ENCODE measurements at places on chromosomes 1 and 21. TPM values are rescaled to one million over a fixed set of nuclear protein-coding genes. Genes with fewer than 3 reads are reported as not detected.

The DCAF8 gene
- total RNA-seq: 246 TPM

The TEKT2 gene
- total RNA-seq: 0.17 TPM

- DNase-seq: no peak
These were observed 83.2 kb upstream of the PPM1J start for GRCh38 chr1:112798292-112798691.

GRCh38 chr1:89483010-89483756, 41.4 kb upstream of the LRRC8B start:
- DNase-seq: peak; percentile 80

The F5 gene
- 81.5 TPM for total RNA-seq

The CATSPERE gene
- 0.38 TPM for total RNA-seq

- no peak for DNase-seq
These were observed 16.0 kb upstream of the TTC39A start for GRCh38 chr1:51346086-51346942.

- DNase-seq: peak; percentile 77
These were observed at the start of gene CCDC181 for GRCh38 chr1:169427081-169427641. Gene CCDC181 (minus strand): TSS chr1:169427474. CDS start chr1:169424927, 2,547 bp downstream.

DNA sequence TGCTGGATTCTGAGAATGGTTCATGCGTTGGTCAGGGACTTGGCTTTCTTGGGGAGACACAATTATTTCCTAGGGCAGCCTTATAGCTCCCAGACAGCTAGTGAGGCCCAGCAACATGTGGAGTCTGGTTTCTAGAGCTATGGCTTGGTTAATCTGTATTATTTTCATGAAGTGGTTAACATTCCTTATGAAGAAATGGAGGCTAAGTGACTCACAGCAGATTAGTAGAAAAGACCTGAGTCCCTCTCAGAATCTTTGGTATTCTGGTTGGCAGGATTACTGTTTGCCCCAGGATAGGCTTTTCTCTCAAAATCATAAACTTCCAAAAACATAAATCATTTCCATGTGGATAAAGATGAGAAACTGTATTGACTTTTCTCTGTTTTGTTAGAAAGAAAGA, 42.3 kb downstream of the DUSP10 start:
- no peak for DNase-seq

The LMX1A gene
- not detected for total RNA-seq

GRCh38 chr1:16243936-16244649, 7.1 kb upstream of the CPLANE2 start:
- peak; percentile 70 for DNase-seq

- no peak for DNase-seq
These were observed 51.4 kb upstream of the LRIG2 start for GRCh38 chr1:113021430-113022085.

The TENT5C gene
- 22.5 TPM for total RNA-seq

The DOCK7 gene
- total RNA-seq: 10.7 TPM

The NBPF26 gene
- 25.6 TPM for total RNA-seq

DNA sequence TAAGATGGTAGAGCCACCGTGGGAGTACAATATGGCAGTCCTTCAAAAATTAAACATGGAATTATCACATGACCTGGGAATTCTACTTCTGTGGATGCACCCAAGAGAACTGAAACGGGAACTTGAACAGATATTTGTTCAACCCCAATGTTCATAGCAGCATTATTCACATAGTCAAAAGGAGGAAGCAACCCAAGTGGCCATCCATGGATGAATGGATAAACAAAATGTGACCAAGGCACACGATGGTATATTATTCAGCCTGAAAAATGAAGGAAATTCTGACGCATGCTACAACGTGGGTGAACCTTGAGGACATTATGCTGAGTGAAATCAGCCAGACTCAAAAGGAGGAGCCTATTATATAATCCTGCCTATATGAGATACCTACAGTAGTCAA, 22.8 kb upstream of the LAPTM5 start:
- DNase-seq: no peak

The RHD gene
- total RNA-seq: not detected

GRCh38 chr1:121525355-121525754, 340.6 kb downstream of the SRGAP2C start:
- DNase-seq: no peak

DNA sequence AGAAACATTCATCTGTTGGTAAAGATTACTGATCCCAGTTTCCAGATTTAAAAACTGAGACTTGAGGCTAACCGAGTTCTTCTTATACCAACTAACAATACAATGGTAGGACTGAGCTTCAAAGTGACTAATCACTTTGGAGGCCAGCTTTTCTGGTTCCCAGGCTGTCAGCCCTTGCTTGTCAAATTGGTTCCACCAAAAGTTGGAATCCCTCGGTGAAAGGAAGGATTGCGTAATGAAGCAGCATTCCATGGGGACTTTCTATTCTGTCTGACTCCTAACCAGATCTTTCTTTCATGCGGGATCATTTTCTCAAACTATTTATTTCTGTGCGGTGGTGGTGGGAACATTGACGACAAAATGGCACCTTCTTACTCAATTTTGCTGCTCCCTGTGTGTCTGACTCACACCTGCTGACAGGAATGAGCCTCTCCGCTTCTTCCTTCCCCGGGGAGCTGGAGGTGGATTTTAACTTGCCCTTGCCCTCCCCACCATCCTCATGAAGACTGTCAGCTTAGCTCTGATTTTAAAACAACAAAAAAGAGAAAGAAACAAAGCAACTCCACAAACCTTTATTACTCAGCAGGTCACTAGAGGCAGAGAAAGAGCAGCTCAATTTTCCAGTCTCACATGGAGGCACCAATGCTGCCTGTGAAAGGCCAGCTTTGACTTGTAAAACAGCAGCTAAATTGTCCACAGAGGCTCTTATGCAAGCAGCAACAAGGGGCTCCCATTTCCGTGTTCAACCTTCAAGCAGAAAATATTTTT, 32.9 kb upstream of the RASAL2 start:
- no peak for DNase-seq

The PLA2G2D gene
- not detected for total RNA-seq

GRCh38 chr1:235275223-235275622, 52.8 kb downstream of the ARID4B start:
- no peak for DNase-seq

DNA sequence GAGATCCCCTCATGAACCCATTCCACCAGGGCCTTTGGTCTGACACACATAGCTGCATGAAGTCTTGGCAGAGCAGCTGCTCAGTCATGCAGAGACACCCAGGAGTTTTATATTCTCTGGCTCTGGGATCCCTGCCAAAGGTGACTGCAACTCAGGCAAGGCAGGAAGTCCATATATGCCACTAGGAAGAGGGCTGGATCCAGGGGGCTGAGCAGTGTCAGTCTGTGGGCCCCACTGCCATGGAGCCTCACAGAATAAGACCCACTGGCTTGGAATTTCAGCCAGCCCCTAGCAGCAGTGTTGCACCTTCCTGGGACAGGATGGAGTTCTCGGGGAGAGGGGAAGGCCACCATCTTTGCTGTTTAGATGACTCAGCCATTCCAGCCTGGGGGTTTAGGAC, 199.7 kb downstream of the TBX15 start:
- no peak for DNase-seq

DNA sequence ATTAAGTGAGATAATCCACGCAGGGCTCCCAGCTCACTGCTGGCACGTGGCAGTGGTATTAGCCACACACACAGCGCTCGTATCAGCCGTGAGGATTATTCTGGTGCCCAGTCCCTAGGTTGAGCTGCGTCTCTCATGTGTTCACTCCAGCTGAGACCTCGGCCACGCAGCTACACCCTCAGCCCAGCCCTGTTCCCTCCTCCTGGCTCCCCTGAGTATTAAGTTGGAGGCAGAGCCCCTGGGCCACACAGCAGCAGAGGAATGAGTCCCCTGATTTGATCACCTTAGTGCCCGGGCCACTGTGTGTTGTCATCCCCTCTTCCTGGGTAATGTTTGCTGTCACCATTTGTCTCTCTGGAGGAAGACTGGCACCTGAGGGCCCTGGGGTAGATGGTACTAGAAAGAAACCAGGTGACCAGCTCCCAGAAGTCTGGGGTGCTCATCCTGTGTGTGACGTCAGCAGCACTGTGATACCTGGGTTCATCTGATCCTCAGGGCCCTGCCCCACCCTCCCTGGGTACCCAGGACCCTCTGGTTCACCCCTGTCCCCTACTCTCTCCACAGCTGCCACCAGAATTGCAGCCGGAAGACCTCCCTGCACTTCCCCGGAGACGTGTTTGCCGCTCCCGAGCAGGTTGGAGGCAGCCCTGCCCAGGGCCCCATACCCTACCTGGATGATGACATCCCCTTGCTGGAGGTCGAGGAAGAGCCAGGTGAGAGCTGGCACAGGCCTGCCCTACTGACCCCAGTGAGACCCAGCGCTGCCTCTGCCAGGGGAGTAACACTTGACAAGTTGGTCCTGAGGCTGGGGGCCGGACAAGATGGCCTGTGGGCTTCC, 40.1 kb downstream of the DISP3 start:
- no peak for DNase-seq

DNA sequence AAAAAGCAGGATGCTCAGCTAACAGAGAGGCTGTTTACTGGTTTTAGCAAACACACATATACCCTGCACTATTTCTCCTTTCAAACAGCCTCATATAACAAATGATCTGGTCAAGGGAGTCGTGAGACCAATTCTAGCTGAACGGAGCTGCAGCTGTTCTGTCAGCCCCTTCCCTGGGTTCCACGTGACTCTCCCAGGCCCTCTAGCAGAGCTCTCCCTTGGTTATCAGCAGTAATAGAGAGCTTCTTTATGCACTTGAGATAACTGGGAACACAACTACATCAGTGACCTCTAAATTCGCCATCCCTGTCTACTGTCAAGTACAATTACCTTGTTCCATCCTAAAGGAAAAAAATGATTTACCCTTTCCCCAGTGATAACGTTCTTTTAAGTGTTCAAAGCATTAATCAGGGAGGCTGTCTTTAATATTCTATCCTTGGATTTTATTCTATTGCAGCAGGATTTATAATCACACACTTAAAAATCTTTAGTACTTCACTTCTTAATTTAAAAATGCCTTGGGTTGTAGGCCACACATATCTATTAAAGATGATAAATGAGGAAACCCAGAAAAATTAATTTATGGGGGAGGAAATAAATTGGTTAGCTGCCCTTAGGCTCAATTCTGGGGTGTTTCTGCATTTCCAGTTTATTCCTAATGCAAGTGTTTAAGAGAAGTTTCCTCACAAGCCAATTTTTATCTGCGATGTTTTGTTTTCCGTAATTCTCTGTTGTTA, 28.2 kb downstream of the PTGER3 start:
- DNase-seq: no peak

GRCh38 chr1:28073867-28074266, 14.5 kb downstream of the EYA3 start:
- DNase-seq: no peak

The PTGFR gene
- not detected for total RNA-seq

DNA sequence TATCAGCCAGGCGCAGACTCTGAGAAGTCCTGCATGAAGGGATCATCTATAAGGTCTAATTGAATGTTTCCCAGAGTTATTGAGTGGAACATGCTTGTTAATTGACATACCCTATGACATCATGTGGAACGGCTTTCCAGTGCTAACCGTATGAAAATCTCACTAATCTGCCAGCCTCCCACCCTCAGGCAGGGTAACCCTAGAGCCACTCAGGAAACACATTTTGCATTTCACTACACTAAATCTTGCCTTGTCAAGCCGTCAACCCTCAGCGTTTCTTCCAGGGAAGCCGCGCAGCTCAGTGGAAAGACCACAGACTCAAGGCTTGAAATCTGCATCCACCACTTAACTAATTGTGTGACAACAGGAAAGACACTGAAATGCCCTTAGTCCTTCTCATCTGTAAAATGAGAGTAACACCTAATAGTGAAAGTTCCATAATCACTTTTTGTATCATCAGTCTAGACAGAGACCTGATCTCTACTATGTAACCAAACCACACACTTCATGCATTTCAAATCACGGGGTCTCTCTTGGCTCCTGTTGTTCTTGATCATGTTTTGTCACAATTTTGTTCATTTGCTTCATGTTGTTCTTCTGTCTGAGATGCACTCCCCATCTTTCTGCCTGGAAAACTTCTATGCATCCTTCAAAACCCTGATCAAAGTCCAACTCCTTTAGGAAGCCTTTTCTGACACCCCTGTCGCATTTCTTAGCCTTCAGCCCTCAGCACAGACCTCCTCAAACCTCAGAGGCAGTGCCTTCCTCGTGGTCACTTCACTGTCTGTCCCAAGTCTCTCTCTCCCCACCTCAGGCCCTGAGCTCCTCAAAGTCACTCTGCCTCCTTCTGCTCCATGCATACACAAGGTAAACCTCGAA, 246.5 kb downstream of the TOMM20 start:
- peak; percentile 58 for DNase-seq

The IFI44 gene
- 77.5 TPM for total RNA-seq

DNA sequence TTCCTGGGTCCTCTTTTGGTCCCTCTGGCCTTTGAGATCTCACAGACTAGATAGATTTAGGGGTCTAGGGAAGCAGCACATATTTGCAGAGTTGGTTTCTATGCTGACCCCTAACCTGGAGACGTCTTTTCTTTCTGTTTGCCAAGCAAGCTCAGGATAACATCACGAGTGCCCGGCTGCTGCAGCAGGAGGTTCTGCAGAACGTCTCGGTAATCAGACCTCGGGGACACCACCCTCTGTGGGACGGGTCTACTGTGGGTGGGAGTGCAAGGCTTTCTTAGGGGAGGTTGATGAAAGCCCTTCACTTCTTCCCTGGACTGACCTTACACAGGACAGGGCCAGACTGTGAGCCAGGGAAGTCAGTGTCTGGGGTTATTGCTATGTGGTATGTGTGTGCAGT, 2.9 kb downstream of the IL24 start:
- DNase-seq: no peak

DNA sequence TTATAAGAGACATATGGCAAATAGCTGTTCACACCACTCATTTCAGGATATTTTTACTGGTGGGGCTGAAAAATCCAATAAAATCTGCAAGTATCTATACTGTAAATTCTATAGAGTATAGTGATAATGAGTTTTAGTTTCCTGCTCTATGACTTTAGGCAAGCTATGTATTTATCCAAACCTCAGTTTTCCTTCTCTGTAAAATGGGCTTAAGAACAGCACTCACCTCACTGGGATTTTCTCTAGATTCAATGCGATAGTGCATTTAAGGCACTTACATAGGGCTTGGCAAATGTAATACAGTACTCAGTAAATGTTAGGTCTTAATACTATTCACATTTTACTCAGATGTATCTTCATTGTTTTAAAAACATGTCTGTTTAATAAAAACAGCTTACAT, 168.7 kb downstream of the ATG4C start:
- no peak for DNase-seq

GRCh38 chr21:42806509-42807140, 72.7 kb downstream of the WDR4 start:
- DNase-seq: no peak

The ERG gene
- not detected for total RNA-seq

DNA sequence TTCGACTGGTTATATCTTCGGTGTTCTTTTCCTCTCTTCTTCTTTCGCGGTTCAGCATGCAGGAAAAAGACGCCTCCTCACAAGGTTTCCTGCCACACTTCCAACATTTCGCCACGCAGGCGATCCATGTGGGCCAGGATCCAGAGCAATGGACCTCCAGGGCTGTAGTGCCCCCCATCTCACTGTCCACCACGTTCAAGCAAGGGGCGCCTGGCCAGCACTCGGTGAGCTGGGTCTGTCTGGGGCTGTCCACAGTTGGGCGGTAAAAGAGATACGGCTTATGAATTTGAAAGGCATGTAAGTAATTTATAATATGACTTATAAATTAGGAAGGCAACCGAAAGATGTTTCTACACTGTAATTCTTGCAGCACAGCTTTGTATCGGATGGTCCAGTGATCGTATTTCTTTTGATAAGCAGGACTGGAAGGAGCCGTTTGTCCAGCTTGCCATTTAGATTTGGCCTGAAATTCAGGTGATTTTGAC, 334 bp downstream of the CTH start:
- no peak for DNase-seq

The RXFP4 gene
- total RNA-seq: not detected

The TSPAN1 gene
- total RNA-seq: 0.30 TPM

The GJC2 gene
- 0.93 TPM for total RNA-seq
